HCEC 1CT (cell line): ENCODE measurements at places on chromosomes 4 and X.

- no peak for DNase-seq
Measured at GRCh38 chr4:73451404-73451803, 15.4 kb downstream of the AFP start.

GRCh38 chr4:146238107-146238506 lies 23.8 kb downstream of the REELD1 start:
- no peak for DNase-seq

DNA sequence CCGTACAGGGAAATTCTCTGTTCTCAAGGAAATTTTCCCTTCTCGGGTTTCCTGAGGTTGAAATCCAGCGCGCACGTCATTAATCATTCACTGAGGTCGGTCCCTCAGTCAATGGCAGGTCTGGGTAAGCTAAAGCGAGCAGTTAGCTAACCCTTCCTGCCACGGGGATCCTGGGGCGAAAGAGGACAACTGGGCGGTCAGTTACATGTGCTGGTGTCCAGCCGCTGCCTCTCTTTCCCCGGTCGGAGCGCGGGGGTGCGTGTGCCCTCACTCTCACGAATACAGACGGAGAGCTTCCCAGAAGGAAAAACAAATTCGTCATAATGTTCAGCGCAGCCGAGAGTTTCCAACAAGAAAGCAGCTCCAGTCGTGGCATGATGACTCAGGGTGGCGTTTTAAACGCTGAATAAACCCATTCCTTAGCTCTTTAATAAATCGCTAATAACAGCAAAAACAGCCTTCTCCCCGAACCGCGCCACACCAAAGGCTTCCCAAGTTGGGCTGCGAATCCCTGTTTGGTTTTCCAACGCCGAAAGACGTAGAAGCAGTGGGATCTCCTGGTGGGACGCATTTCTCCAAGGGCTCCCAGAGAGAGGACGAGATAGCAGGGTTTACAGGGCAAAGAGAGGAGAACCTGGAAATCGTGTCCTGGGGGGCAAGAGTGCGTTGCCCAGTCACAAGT lies 752 bp upstream of the FGF5 start:
- DNase-seq: peak; percentile 67

- no peak for DNase-seq
Measured at GRCh38 chr4:125787707-125788106, 473.0 kb downstream of the FAT4 start.

GRCh38 chr4:78092850-78093249 lies 35.7 kb downstream of the FRAS1 start:
- DNase-seq: no peak

DNA sequence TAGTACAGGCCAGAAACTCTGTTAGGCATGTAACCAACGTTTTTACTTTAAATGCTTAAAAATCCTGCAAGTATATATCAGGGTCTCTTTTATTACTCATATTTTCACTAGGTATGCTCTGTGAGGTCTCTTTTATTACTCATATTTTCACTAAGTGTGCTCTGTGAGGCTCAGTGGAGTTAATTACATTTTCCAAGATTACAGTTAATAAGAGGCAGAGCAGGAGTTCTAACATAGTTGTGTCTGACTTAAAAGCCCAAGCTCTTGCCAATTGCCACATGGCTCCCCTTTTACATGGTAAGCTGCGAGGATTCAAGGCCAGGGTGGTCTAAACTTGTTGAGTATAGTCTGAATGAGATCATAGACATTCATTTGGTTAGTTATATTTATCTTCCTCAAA lies 81.0 kb upstream of the ARMCX2 start:
- no peak for DNase-seq

- no peak for DNase-seq
Measured at GRCh38 chr4:42320822-42321388, 76.4 kb upstream of the SHISA3 start.

DNA sequence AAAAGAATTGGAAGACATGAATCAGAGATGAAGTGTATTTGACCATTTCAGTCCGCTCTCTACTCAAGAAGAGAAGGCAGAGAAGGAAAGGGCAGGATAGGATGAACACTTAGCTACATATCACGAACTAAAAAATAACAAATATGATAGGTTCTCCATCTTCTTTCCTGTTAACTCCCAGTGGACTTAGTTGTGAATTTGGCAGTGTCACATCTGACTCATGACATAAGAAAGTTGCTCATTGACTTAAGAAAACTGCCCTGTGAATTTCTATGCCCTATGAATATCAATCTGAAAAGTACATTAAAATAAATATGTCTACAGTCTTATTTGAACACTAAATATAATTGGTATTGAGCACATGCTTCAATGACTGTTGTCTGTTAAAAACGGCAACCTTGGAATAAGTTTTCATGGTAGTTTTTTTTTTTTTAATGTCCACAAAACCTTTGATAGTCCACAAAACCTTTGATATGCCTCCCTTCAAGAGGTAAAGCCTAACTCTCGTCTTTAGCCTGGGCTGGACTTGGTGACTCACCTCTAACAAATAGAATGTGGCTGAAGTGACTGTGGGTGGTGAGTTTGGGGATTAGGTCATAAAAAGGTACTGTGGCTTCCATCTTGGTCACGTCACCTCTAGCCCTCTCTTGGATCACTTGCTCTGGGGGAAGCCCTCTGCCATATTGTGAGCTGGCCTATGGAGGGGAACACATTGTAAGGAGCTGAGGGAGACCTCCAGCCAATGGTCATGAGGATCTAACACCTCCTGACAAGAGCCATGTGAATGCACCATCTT lies 184.7 kb upstream of the S100G start:
- no peak for DNase-seq

DNA sequence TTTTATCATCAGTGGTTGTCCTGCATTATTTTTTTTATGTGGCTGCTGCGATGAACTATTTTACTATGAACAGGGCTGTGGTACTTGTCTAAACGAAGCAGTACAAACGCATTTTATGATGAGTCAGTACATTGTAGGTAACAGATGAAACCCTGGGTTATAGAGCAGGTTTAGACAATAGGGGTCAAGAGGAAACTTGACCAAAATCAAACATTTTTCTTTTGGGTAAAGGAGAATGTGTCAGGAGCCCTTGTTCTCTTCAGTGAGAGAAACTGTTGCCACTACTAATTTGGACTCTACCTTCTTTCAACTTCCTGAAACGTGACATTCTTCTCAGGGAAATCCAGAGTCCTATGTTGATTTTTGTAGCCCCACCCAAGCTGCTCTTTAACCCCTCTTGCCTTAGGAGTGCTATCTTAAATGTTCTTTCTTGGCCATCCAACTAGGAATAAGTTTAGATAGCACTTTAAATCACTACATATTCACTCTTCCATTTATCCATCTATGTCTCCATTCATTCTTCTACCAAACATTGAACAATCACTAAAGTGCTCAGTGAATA lies 415.8 kb upstream of the NR3C2 start:
- no peak for DNase-seq

DNA sequence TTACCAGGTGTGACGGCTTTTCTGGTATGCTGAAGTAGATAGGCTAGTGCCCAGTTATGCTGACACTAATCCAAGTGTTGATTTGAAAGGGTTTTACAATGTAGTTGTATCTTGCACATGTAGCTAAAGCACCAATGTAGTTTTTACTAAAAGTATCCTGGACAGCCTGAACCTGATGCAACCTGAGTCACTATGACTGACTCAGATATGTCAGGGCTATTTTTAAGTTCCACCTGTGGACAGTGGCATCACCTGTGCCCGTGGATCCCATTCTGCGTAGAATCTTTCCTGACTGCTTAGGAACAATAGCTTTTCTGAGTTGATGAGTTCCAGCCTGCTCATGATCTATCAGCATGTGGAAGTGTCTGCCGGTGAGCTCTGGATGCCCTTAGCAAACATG lies 58.1 kb downstream of the CCNG2 start:
- no peak for DNase-seq

GRCh38 chr4:16025268-16025667 lies 58.6 kb downstream of the PROM1 start:
- DNase-seq: no peak

DNA sequence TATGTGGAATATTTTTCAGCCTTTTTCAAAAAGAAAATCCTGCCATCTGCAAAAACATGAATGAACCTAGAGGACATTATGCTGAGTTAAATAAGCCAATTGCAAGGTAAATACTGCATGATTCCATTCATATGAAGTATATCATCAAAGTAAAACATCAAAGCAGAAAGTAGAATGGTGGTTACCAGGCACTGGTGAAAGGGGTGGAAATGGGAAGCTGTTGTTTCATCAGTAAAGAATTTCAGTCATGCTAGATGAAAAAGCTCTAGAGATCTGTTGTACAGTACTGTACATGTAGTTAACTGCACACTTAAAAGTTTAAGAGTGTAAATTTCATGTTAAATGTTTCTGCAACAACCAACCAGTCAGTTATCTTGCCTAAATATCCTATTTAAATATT lies 196.8 kb upstream of the ADGRL3 start:
- DNase-seq: no peak

- DNase-seq: peak; percentile 22
Measured at GRCh38 chr4:17310269-17310652, 201.6 kb downstream of the QDPR start.
